ENCODE measurements at places on chromosomes 2 and 18.

GRCh38 chr2:61178603-61179545, 16.9 kb downstream of the C2orf74 start:
- DNase-seq, result no peak

DNA sequence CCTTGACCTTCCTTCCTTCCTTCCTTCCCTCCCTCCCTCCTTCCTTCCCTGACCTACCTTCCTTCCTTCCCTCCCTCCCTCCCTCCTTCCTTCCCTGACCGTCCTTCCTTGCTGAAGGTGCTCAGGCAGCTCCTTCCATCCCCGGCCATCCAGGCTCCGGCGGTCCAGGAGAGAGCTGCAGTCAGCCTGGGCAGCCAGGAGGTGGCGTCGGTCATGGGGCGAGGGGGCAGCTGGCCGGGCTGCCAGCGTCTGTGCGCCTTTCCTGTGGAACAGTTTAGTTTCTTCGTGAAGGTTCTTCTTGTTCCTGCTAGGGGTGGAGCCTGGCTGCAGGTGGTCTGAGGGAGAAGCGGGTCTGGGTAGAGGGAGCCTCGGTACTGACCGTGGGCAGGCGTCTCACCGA, 15.7 kb downstream of the GPR35 start:
- DNase-seq, result no peak

- DNase-seq, result no peak
These were observed 93.8 kb downstream of the CMPK2 start for GRCh38 chr2:6771634-6772611.

- DNase-seq, result no peak
These were observed 72.2 kb downstream of the HNMT start for GRCh38 chr2:138036522-138036921.

DNA sequence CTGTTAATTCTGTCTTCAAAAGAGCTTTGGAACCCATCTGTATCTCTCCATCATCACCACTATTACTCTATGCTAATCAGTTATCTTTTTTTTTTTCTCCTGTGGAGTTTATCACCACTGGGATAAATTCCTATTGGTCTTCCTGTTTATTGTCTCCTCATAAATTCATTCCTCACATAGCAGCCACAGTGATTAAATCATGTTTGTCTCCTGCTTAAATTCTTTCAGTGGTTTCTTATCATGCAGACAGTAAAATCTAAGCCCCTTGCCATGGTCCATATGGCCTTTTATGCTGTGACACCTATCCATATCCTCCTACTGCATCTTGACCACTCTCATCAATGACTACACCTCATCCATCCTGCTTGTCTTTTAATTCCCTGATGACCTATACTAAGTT, 239.8 kb upstream of the ZEB2 start:
- no peak for DNase-seq

DNA sequence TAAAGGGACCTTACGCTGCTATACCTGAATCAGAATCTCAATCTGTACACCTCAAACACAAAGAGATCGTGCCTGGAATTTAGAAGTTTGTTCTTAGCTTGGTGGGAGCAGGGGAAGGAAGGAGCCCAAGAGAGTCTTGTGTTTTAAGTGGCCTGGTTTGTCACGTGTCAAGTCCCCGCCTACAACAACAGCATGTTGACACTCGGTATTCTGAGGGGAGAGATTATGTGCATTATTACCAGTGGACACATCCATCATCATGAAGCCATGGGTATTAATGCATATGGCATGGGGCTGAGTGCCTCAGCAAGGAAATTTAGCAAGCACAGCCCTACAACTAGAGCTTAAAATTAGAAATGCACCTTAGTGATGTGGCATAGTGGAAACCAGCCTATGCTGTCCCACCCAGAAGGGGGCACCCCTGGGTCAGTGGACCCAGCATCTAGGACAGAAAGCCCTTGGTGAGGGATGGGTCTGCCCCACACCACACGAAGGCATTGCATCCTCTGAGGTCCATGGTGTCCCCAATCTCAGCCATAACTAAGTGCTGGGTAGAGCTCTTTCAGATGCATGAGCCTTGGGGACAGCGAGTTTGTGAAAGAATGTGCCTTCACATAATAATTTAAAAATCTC, 138.7 kb downstream of the MGAT5 start:
- no peak for DNase-seq

DNA sequence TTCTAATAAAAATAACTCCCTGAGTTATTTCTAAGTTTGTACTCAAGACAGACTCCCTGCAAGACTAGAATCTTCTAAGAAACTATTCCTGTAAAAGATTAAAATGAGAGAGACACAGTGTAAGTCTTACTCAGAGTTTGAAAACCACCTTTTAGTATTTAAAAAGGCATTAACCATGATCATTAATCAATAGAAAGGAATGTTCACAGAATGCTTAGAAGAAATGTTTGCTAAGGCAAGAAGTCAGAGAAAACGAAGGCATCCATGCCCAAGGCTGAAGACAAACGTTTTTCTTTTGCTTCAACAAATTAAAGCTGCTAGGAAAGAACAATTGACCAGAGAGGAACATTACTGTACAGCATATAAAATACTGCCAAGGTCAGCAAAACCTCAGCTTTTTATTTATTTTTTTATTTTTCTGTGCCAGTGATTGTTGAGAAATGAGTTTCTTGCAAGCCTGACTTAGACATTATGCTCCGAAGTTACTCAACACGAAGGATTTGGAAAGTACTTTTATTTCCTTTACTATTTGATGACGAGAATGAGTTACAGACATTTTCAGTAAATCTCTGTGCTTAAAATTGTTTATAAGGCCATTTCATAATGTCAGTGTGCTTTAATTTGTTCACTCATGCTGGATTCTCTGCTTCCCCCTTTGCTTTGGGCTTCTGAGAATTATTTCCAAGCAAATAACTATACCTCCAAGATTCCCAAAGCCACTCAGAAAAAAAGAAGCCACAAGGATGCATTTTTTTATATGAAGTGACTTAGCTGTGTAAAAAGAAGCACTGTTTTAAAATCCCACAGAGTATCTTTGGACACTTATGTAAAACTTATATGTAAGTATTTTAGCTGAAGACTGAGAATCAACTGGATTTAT, 20.5 kb downstream of the RND3 start:
- DNase-seq, result no peak

DNA sequence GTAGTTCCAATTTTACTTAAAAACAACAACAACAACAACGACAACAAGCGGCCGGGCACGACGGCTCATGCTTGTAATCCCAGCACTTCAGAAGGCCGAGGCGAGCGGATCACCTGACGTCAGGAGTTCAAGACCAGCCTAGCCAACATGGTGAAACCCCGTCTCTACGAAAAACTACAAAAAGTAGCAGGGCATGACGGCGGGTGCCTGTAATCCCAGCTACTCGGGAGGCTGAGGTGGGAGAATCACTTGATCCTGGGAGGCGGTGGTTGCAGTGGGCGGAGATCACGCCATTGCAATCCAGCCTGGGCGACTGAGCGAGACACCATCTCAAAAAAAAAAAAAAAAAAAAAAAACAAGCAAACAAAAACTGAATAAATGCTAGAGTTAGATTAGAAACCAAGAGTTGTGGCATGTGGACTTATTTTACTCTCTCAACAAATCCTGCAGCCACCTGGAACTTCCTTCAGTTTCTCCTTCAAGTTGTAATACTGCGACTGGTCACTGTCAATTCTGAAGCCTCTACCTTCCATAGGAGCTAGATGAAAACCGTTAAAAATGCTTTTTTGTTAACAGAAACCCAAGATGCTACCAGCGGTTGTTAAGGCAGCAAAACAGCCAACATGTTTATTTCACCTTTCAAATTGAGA, 1.3 kb downstream of the ATP5F1A start:
- DNase-seq, result no peak

GRCh38 chr2:241796209-241796608, 12.8 kb upstream of the NEU4 start:
- no peak for DNase-seq

- no peak for DNase-seq
These were observed 110.0 kb upstream of the STON1 start for GRCh38 chr2:48419884-48420511.

- no peak for DNase-seq
These were observed 929.9 kb upstream of the FANCL start for GRCh38 chr2:59171019-59171418.

DNA sequence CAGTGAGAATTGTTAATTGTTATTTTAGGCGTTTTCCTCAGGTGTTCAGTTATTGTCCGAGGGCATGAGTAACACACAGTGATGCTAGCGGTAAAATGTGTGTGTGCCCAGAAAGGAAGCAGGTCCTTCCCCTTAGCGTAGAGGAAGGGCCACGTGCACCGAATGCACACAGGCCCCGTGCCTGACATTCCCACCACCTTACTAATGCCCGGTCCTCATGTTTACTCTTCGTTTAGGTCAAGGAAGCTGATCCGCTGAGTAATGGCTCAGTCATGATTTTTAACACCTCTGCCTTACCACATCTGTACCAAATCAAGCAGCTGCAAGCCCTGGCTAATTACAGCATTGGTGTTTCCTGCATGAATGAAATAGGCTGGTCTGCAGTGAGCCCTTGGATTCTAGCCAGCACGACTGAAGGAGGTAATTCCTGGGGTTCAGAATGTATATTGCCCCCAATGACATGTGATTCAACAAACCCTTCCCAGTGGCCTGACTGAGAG, 76.7 kb downstream of the MERTK start:
- DNase-seq, result no peak

- no peak for DNase-seq
These were observed 11.8 kb downstream of the DAPL1 start for GRCh38 chr2:158806941-158807340.

DNA sequence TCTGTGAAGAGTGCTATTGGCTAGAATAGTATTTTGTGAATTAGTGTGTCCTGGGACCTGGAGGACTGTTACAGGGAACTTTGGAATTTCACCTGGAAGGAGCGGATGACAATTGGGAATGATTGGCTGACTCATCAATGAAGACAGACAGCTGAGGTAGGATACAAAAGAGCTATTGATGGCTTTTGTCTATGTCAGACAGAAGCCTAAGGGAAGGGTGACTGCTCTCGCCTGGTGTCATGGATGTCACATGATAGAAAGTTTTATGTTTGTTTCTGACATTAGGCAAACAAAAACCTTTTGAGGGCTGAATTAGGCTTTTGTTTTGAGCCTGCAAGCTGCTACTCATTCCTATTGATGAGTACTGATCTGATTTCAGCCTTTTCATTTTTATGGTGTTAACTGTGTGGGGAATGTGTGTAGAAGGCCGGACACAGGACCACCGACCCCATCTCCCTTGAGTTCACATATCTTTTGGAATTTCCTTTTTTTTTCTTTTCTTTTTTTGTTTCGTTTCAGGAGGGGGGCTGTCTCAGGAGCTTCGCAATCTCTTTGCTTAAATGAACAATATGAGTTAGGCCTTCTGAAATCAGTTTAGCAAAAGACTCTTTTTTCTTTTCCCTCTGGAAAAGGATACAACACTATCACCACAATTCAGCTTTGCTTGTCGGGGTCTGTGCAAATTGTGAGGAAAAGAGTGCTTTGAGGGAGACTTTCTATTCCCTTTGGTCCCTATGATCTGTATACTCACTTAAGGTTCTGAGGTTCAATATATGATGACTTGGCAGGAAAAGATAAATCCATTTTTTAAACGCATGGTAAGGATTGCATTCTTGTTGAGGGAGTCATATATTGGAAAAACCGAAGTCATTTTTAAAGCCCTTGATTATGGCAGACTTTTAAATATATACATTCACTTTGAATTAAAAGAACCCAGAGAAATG, 207.9 kb upstream of the FIGN start:
- DNase-seq, result no peak

DNA sequence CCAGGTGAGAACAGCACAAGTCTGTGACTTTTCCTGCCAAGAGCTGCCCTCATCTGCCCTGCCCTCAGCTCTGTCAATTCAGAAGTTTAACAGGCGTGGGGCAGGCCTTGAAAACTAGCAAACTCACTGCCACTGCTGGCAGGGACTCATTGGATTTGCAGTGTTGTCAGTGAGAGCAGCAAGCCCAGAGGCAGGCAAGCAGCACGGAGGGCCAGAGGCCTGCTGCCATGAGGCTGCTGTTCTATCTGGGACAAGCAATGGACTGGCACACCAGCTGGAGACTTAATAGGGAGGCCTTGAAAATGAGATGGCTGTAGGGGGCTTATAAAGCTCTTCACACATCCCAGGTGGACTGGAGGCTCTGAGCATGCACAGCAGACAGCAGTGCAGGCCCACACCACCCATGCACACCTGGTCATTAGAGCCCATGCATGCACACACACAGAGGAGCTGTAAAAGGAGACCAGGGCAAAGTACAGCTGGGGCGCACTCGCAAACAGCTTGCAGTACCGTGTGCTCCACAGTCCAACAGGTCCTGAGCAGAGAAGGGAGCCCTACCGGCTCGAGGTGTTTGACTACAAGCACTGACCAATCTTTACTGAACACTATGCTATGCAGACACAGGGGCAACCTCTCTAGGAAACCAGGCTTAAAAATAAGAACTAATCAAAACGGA, 28.7 kb downstream of the MGAT4A start:
- no peak for DNase-seq

- DNase-seq, result no peak
These were observed 38.0 kb upstream of the TACR1 start for GRCh38 chr2:75237296-75237695.

- DNase-seq, result no peak
These were observed 287.5 kb upstream of the SALL3 start for GRCh38 chr18:78692105-78692504.

GRCh38 chr18:75830828-75831227, 403.3 kb upstream of the SMIM21 start:
- DNase-seq, result no peak

DNA sequence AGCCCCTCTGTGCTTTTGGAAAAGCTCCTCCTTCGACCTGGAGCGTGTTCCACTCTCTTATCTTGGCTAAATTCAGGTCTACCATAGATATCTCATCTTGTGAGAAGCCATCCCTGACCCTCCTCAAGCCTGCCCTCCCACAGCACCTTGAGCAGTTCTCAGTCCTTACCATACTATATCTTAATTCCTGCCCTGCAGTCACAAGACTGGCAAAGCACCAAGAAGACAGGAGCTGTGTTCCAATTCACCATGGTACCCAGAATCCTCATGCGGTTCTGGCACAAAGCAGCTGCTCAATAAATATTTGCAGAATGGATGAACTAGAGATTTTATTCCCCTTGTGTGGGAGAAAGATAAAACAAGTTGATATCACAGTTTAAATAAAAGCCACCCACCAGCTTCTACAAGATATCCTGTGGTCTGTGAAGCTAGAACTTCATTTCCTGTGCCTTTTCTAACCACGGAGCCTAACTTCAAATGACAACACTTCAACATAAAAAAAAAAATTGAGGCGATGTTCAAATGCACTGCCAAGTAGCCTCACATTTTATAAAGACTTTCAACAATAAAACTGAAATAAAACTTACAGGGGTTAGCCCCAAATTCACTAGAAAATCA, 19.5 kb downstream of the MARCHF4 start:
- DNase-seq, result no peak

DNA sequence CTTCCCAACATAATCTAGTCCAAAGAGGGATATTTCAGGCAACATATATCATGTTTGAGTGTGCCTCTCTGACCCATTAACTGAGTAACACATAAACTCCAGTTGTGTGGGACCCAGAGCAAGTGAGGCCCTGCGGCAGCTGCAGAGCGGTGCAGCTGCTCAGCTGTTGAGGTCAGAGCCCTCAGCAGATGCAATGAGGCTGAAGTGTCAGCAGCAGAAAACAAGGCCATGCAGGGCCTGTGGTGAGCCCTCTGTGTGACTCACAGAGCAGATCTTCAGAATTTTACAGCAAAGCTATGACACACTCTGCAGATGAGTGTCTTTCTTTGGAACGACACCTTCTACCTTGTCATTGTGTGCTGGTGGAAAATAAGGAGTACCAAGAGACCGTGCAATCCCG, 168.5 kb downstream of the CBLN2 start:
- no peak for DNase-seq

All from activated effector memory CD4-positive, alpha-beta T cell treated with Interleukin-2 at 50 U/mL for 16 hours (primary cell).